Left lung (tissue), 14 donors: ENCODE measurements at places on chromosomes 5 and 9. TPM values are rescaled to one million over a fixed set of nuclear protein-coding genes. Genes with fewer than 3 reads are reported as not detected.

DNA sequence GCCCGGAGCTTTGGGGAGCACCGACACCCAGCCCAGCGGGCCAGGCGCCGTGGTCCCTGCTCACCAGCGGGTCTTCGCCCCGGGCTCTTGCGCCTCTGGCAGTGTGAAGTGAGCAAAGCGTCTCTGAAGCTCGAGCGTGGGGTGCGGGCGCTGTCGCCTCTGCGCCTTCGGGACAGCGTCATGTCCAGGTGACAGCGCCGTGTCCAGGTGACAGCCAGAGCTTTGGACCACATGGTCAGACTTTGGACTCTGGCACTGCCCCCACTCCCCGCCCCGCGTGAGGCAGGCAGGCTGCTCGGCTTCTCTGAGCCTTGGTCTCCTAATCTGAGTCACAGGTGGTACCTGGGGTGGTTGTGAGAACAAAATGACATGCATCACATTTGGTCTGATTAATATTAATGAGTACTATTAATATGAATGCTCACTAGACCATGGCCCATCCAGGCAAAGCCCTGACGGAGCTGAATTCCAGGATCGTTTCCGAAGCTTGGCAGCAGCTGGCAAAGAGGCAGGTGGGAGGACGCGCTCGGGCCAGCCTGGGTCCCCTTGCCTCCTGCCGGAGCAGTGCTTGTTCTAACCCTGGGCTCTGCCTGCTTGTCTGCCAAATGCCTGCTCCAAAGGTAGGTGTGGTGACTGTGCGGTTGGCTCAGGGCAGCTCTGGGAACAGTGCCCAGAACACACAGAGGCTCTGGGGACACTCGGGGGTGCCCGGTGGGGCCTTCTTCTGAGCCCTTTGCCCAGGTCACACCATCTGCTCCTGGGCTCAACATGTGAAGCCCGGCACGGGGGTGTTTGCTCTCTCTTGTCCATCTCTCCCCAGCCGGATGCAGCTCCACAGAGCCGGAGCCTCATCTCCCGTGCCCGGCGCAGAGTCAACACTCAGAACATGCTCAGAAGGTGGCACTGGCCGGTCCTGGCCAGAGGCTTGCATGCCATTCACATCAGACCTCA is 157.1 kb downstream of the OLFM1 start:
- no peak for DNase-seq

The TSLP gene
- polyA plus RNA-seq: 0.90 TPM

DNA sequence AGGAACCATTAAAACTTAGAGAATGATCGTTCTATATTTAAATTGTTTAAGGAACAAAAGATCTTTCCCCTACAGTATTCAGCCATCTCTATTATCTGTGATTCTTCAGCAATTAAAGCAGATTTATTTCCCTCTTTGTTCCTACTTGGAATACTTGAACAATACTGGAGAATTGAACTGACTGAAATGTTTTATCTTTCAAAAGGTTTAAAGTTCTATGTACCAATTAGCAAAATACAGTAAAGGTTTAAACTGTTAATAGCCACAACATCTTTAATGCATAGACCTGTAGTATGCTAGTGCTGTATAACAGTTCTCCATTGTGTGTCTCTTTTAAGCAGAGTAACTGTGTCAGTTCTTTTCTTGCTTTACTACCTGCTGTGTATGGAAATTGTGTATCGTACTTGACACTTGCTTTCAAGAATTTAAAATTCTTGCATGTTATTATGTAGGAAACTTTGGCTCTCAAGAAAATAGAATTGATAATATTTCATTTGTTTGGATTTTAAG is 54.0 kb downstream of the NDUFS4 start:
- no peak for DNase-seq

- no peak for DNase-seq
Observed at GRCh38 chr9:124518116-124518515, 10.9 kb upstream of the NR5A1 start.

DNA sequence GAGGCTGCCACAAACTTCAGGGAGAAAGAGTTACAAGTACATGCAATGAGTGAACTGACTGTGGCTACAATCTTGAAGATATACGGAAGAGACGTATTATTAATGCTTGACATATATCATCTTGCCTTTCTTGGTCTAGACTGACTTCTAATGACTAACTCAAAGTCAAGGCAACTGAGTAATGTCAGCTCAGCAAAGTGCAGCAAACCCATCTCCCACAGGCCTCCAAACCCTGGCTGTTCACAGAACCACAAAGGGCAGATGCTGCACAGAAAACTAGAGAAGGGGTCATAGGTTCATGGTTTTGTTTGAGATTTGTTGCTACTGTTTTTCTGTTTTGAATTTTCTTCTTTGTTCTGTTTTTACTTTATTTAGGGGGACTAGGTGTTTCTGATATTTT is 21.0 kb downstream of the IL7R start:
- DNase-seq: no peak

GRCh38 chr9:130192382-130192999 is 20.3 kb downstream of the NCS1 start:
- no peak for DNase-seq

The PLEKHG4B gene
- polyA plus RNA-seq: 15.8 TPM

The ANKRD20A1 gene
- polyA plus RNA-seq: 0.27 TPM

The STPG3 gene
- 0.71 TPM for polyA plus RNA-seq
